ENCODE measurements at places on chromosomes 5 and 9.

DNA sequence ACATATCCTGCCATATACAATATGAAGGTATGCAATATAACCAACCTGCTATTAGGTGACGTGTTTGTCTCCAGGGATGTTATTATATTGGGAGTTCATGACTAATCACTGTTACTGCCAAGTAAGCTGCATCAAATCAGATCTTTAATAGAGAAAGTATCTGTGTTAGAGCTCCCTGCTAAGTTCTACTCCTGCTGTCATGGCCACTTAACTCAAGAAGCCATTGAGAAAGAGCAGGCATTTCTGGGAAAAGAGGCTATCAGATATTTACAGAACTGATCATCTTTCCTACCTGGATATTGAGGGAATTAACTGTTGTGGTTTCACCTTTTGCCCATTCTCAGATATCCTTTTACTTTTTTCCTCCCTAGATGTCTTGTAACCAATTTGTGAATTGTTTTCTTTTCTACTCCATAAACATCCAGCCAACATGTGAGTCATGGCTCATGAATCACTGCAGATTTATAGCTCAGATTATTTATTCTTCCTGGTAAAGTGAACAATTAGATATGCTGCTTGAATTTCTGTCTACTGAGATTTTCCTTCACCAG is 634.8 kb upstream of the FAM174A start:
- DNase-seq, result no peak

GRCh38 chr9:77194423-77194822 is 17.1 kb downstream of the VPS13A start:
- no peak for DNase-seq

- DNase-seq, result no peak
Measured at GRCh38 chr5:7784683-7785380, 66.1 kb downstream of the CFAP90 start.

GRCh38 chr5:95035891-95036685 is 248.8 kb downstream of the MCTP1 start:
- no peak for DNase-seq

GRCh38 chr9:97983589-97984187 is 547 bp downstream of the ANP32B start:
- peak; percentile 59 for DNase-seq

DNA sequence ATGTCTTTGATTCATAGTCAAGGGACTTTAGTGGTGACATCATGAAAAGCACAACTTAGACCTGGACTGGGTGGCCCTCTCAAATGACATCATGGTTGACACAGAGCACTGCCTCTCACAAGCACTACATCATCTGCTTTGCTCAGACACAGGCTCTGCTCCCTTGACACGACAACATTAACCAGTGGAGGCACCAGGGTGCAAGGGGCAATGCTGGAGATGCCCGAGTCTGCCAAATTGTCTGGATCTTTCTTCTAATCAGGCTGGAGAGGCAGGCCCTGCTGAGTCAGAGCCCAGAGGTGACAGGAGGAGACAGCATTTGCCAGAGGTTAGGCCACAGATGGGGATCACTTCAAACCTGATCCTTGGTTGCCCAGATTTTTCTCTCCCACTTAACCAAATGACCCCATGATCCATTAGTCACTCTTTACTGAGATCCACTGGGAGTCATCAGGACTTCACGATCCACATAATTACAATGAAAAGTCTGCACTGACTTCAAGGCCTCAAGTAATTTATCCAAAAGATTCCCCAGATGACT is 174.4 kb downstream of the SLIT3 start:
- no peak for DNase-seq

- DNase-seq, result no peak
Measured at GRCh38 chr5:132776938-132777208, 166 bp downstream of the SEPTIN8 start.

DNA sequence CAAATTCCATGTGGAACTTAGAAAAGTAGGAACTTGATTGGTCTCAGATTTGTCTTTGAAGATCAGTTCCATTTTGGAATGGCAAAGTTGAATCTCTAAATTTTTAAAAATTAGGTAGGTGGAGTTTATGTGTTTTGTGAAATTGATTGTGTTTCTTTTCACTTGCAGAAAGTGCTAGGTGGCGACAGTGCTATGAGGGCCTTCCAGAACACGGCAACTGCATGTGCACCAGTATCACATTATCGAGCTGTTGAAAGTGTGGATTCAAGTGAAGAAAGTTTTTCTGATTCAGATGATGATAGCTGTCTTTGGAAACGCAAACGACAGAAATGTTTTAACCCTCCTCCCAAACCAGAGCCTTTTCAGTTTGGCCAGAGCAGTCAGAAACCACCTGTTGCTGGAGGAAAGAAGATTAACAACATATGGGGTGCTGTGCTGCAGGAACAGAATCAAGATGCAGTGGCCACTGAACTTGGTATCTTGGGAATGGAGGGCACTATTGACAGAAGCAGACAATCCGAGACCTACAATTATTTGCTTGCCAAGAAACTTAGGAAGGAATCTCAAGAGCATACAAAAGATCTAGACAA is 2.8 kb downstream of the PHAX start:
- no peak for DNase-seq

DNA sequence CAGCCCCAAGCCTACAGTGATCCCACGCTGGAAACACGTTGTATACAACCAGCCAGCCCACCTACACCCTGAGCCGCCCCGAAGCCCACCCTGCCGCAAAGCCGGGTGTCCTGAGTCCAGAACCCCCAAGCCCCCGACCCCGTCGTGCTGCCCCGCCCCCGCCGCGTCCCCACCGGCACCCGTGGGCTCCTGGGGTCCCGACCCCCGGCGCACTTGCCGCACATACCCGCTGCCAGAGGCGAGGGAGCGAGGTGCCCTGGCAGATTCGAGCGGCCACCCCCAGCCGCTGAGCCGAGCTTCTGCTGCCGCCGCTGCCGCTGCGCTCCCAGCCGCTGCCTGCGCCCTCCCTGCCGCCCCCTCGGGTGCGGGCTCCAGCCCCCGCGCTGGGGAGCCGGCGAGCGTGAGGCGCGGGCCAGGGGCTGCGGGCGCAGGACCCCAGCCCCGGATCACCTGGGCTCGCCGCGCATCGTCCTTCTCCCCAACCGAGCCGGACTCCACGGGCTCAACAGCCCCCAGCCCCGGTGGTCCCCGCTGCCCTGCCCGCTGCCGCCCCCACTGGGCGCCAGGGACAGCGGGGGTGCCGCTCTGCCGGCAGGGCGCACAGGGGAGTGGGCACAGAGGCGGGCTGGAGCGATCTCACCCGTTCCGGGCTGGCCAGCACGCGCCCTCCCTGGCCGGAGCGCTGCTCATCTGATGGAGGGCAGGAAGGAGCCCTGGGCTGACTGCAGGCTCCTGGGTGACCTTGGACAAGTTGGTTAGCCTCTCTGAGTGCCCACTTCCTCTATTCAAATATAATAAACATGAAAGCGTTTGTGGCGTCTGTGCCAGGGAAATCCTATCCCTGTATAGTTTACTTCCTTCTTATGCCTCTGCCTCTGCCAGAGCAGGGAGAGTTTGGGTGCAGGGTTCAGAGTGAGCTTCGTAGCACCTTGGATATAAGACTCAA is at the start of gene HTR4:
HTR4 (minus strand) TSS at position 692 of the 946 bp plus-strand sequence. CDS start 17,513 bp downstream, outside the sequence.
- no peak for DNase-seq

GRCh38 chr9:104842698-104843097 is 78.8 kb downstream of the NIPSNAP3B start:
- DNase-seq, result no peak

DNA sequence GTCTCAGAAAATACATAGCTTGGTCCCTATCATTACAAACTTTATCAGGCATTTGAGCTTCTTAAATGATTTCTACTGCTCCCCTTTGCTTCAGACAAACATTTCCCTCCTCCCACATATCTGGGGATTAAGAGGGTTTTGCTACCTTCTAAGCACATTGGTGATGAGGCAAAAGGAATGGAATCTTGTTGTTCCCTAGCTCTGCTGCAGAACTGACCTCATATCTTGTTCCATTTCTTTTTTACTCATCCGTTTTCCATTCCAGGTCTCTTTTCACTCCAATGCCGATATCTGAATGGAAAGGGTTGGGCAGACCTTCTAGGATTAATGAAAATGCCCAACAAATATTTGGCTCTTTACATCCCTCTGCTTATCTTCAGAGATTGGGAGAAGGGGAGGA is 444.6 kb downstream of the ZNF608 start:
- no peak for DNase-seq

GRCh38 chr5:116396476-116397099 is 178.0 kb downstream of the SEMA6A start:
- DNase-seq, result no peak

DNA sequence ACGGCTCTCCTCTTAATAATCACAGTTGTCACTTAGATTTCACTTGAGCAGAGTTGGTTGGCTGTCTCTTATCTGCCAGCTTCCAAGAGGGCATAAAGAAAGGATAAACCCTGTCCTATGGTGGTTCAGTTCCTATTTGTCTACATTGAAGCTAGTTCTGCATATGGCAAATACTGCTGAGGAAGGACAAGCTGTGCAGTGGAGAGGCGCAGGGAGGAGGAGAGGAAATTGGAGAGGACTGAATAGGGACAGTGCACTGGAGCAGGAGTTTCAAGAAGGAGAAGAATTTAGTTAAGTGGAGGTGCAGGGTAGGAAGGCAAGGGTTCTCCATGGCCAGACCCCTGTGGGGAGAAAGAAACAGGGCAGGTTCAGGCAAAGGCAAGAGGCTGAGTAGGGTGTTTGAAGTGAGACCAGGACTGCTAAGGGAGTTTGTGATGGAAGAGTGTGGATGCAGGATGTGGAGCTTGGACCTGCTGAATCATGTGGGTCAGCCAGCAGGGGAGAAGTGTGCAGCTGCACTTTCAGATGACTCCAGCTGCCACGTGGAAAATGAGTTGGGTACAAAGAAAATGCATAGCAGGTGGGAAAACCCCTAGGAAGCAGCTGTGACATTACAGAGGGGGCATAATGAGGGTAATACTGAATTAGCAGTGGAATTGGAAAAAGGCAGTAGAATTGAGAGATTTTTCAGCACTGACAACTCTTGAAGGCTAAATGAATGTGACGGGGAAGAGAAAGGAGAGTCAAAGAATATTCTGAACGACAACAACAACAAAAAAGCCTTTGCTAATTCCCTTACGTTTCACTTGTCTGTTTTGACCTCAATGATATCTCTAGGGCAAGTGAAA is 66.8 kb downstream of the MAMDC2 start:
- DNase-seq, result no peak

- no peak for DNase-seq
Measured at GRCh38 chr5:28822071-28822470, 1783.7 kb upstream of the CDH9 start.

GRCh38 chr9:74503666-74504065 is 6.5 kb downstream of the RORB start:
- DNase-seq, result no peak

DNA sequence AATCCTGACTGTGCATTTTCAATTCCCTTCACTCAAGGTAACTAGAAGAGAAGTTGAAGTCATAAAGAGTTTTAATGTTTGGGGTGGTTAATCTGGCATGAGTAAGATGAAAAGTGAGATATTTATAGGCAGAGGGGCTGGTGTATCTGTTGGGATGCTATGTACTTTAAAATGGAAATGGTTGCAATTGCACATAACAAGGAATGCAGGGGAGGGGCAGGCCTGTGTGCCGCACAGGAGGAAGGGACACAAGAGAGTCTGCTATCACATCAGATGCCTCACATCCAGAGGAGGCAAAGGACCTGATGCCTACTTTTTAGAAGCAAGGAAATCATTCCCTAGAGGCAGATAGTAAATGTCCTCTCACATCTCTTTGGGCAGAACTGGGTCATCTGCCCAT is 55.5 kb upstream of the OSMR start:
- DNase-seq, result no peak

DNA sequence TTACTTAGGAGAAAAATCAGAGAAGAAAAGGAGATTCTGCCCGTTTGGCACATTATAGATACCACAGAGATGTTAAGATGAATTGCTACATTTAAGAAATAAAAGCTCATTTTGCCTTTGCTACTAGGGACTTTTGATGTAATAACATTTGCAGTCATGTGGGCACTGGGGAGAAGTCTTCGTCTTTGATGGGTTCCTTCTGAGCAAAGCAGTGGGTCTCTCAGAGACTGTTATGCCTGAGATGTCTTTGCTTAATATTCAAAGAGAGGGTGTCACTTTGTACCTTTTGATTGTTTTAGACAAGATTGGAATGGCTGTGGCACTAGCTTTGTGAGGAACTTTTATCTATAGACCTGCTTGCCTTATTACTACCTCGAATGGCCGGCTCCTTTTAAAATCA is 25.0 kb downstream of the SLC25A25 start:
- no peak for DNase-seq

DNA sequence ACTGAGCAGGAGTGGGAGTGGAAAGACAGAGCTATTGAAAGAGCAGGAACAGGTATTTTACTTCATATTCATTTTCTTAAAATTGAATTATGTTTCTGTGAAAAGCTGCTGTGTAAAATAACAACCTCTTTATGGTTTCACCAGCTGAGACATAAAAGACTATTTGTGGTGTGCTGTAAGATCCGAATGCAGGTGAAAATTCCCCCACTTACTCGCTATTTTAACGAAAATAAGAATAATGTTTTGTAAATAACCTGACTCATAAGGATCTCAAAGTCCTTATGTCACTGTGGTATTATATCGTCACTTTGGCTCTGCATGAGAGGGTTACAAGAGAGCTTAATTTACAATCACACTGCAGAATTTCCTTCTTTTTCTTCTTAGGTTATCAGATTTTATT is 65.3 kb upstream of the NFIB start:
- DNase-seq, result no peak

- DNase-seq, result no peak
Measured at GRCh38 chr9:21027295-21027694, 4.1 kb downstream of the HACD4 start.

- no peak for DNase-seq
Measured at GRCh38 chr5:52943285-52943684, 45.9 kb upstream of the ITGA2 start.

GRCh38 chr9:96136992-96137670 is 164.8 kb downstream of the HSD17B3 start:
- DNase-seq, result no peak

DNA sequence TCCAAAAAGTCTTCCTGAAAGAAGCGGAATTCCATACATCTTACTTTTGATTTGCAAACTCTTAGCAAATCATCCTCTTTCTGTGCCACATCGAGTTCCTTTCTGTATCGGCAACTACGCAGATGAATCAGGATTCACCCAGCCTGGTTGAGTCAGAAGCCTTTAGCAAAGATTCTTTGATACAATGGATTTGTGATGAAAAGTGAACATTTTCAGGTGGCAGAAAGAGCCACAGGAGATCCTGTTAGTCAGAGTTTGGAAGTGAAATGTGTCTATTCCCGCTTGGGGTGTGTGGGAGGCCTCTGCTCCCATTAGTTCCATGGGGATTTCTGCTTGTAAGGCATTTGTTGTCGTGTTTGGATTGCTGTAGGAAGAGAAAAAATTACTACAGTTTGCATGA is 351.8 kb upstream of the WWC1 start:
- DNase-seq, result no peak
